ENCODE measurements at places on chromosomes 5 and 9.

GRCh38 chr5:149260761-149261160 lies 10.9 kb upstream of the AFAP1L1 start:
- peak; percentile 80 for DNase-seq

- DNase-seq = peak; percentile 92
These were observed at the start of gene F2RL1 for GRCh38 chr5:76818844-76819831. TSS of gene F2RL1 (plus strand) at chr5:76819030. CDS start at chr5:76819183, 153 bp downstream.

GRCh38 chr5:32096891-32097595 lies 77.1 kb downstream of the GOLPH3 start:
- DNase-seq = no peak

GRCh38 chr5:74767579-74767913 lies 497 bp downstream of the NSA2 start:
- DNase-seq = no peak

DNA sequence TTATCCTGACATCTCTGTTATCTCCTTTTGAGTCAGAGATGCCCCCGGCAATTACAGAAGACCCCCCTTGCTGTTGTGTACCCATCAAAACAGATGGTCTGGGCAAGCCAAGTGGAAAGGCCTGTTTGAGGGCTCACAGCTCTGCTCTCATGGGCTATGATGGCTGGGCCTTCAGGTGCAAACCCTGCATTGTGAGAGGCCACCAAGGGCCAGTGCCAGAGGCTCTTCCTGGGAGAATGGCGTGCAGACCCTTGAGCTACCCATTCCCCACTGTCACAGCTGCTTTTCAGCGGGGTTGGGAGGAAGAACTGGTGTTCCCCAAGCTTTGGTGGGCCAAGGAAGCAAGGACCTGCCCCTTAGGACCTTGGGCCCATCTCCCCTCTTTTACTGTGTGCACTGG lies 174.7 kb upstream of the PPP1R26 start:
- no peak for DNase-seq

- no peak for DNase-seq
These were observed 16.2 kb downstream of the SMIM23 start for GRCh38 chr5:171801839-171802238.

All from foreskin keratinocyte (primary cell).